ENCODE measurements at places on chromosomes 16 and 17. TPM values are rescaled to one million over a fixed set of nuclear protein-coding genes. Genes with fewer than 3 reads are reported as not detected.

DNA sequence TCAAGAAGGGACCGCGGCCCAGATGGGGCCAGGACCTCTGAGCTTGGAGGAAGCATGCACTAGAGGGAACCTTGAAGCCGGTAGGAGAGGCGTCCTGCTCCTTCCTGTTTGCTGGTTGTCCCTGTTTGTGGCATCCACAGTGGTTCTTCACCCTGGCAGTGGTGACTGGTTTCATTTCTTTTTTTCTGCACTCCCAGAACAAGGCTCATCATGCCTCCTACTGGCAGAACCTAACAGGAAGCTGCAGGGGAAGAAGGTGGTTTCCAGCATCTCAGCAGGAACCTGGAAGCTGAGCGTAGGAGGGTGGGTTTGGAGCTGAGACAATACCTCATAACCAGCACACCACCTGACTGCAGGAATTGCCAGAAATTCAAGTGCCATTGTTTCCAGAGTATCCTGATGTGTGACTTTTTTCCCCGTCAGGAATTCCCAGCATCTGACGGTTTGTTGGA, 5.8 kb downstream of the TMEM231 start:
- DNase-seq: peak; percentile 69
- H3K27me3 ChIP-seq: no peaks in the 10 kb centered on the region
- H3K4me3 ChIP-seq: no peak overlapping the region
- H3K36me3 ChIP-seq: no peaks in the 10 kb centered on the region
- peaks cover 8% of the 10 kb centered on the region for H3K4me1 ChIP-seq
- H3K27ac ChIP-seq: no peak overlapping the region

DNA sequence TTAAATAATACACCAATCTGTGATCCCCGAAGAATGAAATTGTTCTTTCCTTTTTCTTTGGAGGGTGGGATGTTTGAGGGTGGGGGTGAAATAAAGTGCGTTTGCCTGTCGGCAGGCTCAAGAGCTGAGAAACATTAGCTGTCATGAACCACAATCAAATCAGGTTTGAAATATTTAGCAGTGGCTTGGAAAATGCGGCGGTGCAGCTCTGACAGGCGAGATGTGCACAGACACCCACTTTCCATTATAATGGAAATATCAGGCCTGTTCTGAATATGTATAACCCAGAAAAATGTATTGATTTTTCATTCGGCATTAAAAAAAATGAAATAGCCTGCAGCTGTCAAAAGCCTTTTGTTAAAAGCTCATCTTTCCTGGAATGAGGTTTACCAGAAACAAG, 212.8 kb downstream of the ZFHX3 start:
- no peak overlapping the region for H3K4me3 ChIP-seq
- no peaks in the 10 kb centered on the region for H3K27me3 ChIP-seq
- peaks cover 6% of the 10 kb centered on the region for H3K4me1 ChIP-seq

DNA sequence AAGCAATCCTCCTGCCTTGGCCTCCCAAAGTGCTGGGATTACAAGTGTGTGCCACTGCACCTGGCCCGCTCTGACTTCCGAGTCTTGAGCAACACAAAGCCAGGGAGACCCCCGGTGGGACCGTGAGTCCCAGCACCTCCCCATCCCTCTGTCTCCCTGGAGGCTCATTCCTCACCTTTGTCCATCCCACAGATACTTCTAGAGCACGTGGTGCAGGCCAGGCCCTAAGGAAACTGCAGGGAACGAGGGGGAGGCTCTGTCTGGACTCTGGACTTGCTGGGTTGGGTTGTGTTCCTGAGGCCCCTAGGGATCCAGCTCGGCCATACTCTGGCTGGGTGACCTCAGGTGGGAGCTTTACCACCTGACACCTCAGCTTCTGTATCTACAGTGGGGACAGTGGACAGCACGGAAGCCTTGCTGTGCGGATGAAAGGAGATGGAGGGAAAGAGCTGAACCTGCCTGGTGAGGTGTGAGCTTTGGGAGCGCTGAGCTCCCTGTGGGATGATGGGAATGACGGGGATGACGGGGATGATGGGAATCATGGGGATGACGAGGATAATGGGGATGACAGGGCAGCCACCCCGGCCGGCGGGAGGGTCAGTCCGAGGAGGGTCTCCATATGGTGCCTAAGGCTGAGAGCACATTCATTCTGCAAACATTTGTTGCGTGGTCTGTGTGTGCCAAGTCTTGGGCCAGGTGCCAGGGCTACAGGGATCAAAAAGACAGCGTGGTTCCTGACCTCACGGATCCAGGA, 26.6 kb downstream of the C16orf74 start:
- no peak for DNase-seq
- no peak overlapping the region for H3K27ac ChIP-seq
- H3K36me3 ChIP-seq: no peaks in the 10 kb centered on the region
- H3K4me1 ChIP-seq: no peaks in the 10 kb centered on the region

GRCh38 chr17:44867841-44868240, 20.2 kb downstream of the HIGD1B start:
- no peak overlapping the region for H3K27ac ChIP-seq
- H3K4me1 ChIP-seq: no peaks in the 10 kb centered on the region
- no peak for DNase-seq
- H3K4me3 ChIP-seq: no peak overlapping the region
- no peaks in the 10 kb centered on the region for H3K27me3 ChIP-seq
- H3K36me3 ChIP-seq: peaks cover 29% of the 10 kb centered on the region

GRCh38 chr16:11224894-11225676, 30.9 kb downstream of the SOCS1 start:
- no peaks in the 10 kb centered on the region for H3K27me3 ChIP-seq
- H3K36me3 ChIP-seq: no peaks in the 10 kb centered on the region
- H3K27ac ChIP-seq: peak overlapping the region; percentile 94
- peak; percentile 88 for DNase-seq

DNA sequence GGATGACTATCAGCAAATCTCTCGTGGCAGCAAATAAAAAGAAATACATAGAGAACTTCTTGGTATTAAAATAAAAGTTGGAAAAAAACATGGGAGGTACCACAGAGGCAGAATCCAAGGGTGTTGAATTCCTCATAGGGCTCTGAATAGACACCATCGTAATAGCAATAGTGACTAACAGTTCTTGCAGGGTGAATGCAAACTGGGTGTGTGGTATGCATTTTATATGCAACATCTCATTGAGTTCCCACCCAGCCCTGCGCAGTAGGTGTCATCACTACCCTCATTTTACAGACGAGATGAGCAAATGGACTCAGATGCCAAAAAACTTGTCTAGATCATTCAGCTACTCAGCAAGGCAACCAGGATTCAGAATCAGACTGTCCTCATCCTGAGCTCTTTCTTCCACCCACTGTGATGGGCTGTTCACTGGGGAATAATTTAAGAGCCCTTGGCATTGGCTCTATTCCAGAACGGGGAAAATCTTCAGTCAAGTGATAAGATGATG, 354.6 kb upstream of the CDH11 start:
- DNase-seq: no peak
- no peak overlapping the region for H3K27ac ChIP-seq
- H3K36me3 ChIP-seq: no peaks in the 10 kb centered on the region
- H3K4me1 ChIP-seq: no peaks in the 10 kb centered on the region
- H3K27me3 ChIP-seq: no peaks in the 10 kb centered on the region

- H3K36me3 ChIP-seq: no peaks in the 10 kb centered on the region
- DNase-seq: no peak
- no peaks in the 10 kb centered on the region for H3K4me1 ChIP-seq
- H3K4me3 ChIP-seq: no peak overlapping the region
- H3K27ac ChIP-seq: no peak overlapping the region
- peaks cover 2% of the 10 kb centered on the region for H3K27me3 ChIP-seq
Observed at GRCh38 chr17:46968224-46968834, 10.7 kb downstream of the RPRML start.

DNA sequence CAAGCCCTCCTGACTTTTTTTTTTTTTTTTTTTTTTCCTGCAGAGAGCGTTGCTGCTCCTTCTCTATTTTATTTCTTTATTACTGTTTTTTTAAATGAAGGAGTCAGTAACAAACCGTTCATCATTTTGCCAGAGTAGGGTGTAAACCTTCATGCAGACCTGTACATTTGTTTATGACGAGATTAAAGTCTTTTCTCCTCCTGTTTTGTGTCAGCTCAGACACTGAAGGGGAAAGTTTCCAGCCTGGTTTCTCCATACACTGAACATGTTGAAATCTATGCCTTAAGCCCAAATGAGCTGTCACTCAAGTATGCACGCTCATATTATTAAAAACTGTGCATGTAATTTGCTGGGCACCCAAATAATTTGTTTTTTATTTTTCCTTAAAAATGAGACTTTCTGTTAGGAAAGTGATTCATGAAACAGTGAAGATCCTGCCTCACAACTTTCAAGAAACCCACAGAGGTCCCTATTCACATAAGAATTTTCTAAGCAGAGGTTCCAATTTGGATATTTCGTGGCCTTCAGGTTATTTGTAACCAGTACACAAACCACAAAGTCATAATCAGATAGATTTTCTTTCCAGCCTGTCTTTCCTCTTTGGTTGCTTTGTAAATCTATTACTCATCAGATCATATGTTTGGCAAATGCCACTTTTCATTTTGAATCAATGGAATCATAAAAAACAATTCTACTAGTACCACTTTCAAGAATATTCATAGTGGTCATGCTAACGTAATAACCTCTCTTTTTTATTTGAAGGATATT, 700.3 kb downstream of the MAF start:
- no peak for DNase-seq
- no peaks in the 10 kb centered on the region for H3K4me1 ChIP-seq
- H3K4me3 ChIP-seq: no peak overlapping the region
- H3K36me3 ChIP-seq: no peaks in the 10 kb centered on the region
- no peaks in the 10 kb centered on the region for H3K27me3 ChIP-seq

DNA sequence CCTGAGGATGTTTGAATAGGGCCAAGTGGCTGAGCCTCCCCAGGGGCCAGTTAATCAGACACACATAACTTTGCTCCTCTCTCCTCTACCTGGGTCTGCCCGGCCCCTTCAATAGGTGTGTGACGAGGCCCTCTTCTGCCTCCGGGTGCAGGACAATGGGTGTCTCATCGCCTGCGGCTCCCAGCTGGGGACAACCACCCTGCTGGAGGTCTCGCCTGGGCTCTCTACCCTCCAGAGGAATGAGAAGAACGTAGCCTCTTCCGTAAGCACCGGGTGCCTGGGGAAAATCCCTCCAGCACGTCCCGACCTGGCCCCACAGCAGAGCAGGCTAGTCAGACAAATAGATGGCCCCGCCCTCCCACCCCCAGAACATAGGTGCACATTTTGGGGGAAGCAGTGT, 16.1 kb upstream of the KIF19 start:
- H3K36me3 ChIP-seq: no peaks in the 10 kb centered on the region
- H3K27me3 ChIP-seq: no peaks in the 10 kb centered on the region
- no peak for DNase-seq
- H3K4me3 ChIP-seq: no peak overlapping the region

- H3K36me3 ChIP-seq: no peaks in the 10 kb centered on the region
- no peak overlapping the region for H3K27ac ChIP-seq
Observed at GRCh38 chr16:89925596-89926079, 2.5 kb downstream of the TUBB3 start.

NOG gene
- total RNA-seq: not detected

LUC7L gene
- total RNA-seq: 50.7 TPM

RAMP2 gene
- total RNA-seq: 0.43 TPM

Measured in GM12878 (cell line).